Stimulated activated CD8-positive, alpha-beta memory T cell treated with anti-CD3 and anti-CD28 coated beads, Interleukin-4, amount 100 ng/mL, for 4 hours (primary cell): ENCODE measurements at places on chromosomes 5 and 9.

- peak; percentile 79 for DNase-seq
Measured at GRCh38 chr5:55712023-55712859, at the start of gene SLC38A9. TSS of gene SLC38A9 (minus strand) at chr5:55712324. CDS start at chr5:55697958, 14,366 bp downstream.

DNA sequence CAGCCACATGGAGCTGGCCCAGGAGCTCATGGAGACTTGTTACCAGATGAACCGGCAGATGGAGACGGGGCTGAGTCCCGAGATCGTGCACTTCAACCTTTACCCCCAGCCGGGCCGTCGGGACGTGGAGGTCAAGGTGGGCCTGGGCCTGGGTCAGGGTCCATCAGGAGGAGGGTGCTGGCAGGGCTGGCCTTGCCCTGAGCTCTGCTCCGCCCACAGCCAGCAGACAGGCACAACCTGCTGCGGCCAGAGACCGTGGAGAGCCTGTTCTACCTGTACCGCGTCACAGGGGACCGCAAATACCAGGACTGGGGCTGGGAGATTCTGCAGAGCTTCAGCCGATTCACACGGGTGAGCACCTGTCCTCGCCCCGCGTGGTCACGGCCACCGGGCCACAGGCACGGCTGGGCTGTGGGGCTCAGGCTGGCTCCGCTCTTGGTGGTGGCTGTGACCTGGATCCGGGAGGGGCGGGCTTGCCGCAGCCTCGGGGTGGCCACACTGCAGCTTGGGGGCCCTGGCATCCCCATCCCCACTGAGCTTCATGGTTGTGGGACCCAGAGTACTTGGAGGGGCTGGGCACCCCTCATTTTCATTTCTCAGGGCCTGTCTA lies 7.1 kb downstream of the DPP7 start:
- DNase-seq, result no peak

GRCh38 chr5:132019857-132020555 lies 8.5 kb upstream of the ACSL6 start:
- DNase-seq, result peak; percentile 42

DNA sequence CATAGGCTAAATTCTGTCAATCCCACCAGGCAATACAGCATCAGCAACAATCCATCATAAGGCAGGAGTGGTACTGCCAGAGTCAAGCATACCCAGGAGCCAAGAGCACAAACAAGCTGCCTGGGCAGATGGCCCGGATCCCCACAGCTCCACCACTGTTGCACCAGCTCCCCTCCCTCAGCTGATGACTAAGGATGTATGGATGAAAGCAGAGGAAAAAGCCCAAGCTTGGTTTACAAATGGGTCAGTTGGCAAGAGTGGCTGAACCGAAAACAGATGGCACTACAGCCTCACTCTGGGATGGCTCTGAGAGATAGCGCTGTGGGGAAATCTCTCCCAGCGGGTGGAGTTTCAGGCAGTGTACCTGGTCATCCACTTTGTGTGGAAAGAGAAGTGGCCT lies 29.4 kb downstream of the DROSHA start:
- no peak for DNase-seq

GRCh38 chr9:9045072-9045471 lies 1245.5 kb upstream of the DMAC1 start:
- no peak for DNase-seq

DNA sequence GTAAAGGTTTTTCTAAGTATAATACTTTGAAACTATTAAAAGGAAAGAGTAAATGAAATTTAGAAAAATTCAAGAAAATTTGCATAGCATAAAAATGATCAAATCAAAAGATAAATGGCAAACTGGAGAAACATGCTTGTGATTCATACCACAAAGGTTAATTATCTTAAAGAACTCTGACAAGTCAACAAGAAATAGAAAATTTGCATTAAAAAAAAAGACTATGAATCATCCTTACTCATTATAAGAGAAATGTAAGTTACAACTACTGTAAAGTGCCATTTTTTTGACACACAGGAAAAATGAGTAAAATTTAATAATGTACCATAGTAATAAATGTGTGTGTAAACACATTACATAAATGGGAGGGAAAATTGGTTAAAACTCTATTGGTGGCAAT lies 624.4 kb upstream of the C9orf72 start:
- DNase-seq, result no peak

- no peak for DNase-seq
Measured at GRCh38 chr9:96344458-96345180, 38.9 kb downstream of the SLC35D2 start.

DNA sequence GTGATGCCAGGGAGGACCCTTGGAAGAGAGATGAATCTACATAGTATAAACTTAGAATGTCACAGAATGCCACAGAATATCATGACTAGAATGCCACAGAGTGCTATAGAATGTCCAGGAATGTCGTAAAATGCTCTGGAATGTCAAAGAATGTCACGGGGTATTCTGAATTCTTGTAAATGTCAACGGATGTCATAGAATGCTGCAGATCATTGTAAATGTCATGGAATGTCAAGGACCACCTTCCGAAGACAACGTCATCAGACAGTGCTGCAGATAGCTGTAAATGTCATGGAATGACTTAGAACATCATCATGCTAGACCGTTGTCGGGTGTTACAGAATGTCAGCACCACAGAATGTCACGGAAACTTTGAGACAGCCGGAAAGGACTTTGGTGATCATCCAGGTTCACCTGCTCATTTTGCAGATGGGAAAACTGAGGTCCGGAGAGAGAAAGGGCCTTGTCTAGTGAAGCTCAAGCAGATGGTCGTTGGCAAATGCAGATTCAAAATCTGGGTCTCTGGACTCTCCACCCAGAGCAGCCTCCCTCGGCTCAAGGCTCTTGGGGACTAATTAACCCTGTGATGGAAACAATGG lies 117.1 kb downstream of the LHX2 start:
- no peak for DNase-seq

DNA sequence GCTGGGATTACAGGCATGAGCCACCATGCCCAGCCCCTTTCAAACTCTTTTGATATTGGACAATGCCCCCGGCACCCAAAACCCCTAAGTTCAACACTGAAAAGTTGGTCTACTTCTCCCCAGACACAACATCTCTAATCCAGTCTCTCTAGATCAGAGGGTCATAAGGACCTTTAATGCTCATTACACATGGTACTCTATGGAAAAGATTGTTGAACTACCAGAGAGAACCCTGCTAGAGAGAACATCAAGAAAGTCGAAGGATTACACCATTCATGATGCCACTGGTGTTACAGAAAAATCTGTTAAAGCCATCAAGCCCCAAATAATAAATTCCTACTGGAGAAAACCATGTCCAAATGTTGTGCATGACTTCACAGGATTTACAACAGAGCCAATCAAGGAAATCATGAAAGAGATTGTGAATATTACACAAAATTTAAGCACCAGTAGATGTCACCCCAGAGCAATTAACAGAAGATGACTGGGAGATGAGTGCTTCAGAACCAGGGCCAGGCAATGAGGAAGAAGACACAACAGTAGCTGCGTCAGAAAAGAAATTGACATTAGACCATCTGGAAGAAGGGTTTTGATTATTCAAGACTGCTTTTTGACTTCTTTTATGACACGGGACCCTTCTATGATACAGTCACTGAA lies 28.3 kb upstream of the NIPAL4 start:
- no peak for DNase-seq

GRCh38 chr9:31388660-31389059 lies 995.8 kb upstream of the ACO1 start:
- DNase-seq, result no peak

GRCh38 chr5:119515192-119515591 lies 62.9 kb downstream of the HSD17B4 start:
- DNase-seq, result no peak

DNA sequence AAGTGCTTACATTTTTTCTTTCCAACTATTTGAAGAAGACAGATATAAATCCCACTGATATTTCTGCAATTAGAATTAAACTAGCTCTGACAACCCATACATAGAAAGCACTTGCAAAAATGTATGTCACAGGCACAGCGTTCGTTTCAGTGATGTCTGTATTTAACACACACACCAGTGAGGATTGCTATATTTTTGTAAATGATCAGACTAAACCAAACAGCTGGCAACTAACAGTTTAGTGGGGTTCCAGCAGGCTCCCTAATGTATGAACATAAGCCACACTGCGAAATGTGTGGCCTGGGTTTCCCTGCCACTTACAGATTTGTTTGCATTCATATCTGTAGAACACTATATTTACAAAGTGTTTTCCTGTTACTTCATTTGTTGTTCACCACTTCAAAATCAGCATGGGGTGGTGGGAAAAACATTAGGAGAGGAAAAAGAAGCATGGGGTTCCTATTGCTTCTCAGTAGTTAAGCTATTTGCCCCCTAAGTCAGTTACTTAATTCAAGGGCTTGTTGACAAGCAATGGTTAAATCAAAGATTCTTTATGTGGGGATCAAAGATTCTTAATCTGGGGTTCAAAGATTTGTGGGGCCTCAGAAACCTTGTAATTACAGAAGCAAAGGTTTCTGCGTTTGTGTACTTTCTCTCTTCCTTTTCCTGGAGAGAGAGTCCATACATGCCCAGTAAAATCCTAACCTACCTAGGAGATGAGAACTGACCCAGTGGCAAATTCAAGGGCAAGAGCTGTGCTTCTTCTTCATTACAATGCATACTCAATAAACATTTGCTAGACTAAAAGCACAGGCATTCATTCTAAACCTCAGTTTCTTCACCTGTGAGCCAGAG lies 27.1 kb downstream of the ZNF608 start:
- DNase-seq, result no peak

DNA sequence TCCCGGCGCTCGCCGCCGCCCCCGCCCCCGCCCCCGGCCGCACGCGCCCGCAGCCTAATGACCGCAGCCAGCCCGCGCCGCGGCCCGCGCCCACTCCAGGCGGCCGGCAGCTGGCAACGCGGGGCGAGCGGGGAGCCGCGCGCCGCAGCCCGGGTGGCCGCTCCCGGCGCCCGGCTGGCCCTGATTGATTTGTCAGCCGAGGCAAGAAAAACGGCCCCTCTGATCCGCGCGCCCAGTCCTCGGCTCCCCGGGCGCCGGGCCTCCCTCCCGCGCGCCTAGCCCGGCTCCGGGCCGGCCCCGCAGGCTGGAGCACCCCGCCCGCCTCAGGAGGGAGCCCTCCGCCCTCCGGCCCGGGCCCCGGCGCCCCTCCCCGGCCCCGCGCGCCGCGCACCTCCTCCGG lies 11.9 kb upstream of the LHX2 start:
- DNase-seq, result no peak

- no peak for DNase-seq
Measured at GRCh38 chr9:89464300-89464901, 33.5 kb downstream of the SEMA4D start.

DNA sequence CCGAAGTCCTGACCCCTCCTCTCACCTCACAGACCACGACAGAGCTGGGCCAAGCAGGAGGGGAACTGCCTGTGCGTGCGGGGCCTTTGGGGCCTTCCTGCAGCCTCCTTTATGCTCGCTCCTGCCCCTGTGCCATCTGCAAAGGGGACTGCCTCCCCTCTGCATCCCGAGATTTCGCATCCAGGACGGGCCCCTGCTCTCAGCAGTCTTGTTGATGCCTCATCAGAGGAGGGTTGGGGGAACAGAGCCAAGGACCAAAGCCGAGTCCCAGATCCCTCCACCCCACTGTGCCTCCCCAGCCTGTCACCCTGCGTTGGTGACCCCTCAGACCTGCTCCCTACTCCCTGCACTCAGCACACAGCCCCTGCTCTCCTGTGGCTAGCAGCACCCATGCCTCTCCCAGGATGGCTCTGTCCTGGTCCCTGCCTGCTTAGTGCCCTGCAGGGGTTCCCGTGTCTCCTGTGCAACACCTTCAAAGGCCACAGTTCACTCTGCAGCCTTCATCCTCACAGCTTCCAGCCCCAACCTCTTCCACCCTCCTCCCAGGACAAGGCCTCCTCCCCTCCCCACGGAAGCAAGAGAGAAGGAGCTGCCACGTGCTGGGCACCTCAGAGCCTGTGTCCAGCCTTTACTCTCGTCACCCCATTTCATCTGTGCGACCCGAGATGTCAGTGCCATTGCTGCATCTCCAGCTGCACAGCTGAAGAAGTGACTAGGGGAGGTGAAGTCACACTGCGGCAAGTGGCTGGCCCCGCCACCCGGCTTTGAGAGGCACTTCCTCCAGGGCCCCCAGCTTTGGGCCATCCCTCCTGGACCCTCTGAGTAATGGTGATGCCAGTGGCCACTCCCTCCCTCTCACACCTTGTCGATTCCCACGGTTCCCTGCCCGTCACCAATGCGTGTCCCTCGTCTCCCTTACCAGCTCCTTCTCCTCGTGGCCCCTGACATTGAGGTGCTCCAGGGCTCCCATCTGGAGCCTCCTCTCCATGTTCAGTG lies 62.6 kb upstream of the LRRTM2 start:
- no peak for DNase-seq

DNA sequence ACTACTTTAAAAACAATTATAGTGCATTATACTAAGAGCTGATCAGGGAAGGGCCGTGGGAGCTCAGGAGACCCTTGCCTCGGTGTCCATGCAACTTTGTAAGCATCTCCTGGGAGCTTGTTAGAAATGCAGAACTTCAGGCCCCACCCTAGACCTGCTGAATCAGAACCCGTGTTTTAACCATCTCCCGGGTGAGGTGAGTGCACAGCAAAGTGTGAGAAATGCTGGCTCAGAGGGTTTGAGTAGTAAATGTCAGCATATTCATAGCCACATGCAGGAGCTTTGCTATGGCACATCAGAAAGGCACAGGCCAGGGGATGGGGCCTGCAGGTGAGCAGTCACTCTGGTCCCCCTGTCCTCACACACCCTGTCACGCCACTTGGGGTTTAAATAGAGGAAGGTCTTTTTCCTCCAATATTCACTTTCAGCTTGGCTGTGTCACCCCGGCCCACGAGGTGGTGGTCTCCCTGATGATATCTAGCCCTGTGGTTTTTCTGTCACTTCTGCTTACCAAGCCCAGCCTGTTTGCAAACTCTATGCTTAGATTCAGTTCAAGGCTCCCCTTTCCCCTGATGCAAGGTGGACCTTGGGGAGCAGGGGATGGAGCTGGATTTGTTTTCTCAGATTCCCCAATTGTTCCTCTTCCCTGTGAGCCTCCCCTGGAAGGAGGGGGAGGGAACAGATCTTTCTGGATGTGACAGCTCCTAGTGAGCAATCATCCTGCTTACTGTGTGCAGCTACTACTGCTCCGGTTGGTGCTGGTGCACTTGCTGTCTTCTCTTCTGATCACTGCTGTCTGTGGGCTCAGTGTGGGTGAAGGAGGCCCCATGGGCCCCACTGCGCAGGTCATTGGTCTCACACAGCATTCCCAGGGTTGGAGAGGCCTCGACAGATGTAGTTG lies 51.8 kb upstream of the TGFBR1 start:
- no peak for DNase-seq

GRCh38 chr5:81265101-81265500 lies 32.0 kb downstream of the CKMT2 start:
- no peak for DNase-seq

DNA sequence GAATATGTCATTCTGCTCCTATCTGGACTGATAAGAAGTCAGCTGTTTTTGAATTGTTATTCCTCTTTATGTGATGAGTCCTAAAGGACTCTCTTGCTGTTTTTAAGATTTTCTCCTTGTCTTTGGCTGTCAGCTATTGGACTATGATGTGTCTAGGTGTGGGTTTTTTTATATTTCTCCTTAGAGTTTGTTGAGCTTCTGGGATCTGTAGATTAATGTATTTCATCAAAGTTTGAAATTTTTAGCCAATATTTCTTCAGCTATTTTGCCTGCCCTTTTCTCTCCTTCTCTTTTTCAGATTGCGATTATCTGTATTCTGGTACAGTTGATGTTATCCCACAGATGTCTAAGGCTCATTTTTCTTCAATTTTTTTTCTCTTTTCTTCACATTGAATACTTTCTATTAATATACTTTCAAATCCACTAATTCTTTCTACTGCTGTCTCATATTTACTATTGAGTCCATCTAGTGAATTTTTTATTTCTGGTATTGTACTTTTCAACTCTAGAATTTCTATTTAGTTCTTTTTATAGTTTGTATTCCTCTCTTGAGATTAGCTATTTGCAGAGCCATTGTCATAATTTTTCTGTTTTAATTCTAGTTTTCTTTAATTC lies 31.1 kb downstream of the RPS23 start:
- no peak for DNase-seq
